ENCODE measurements at places on chromosomes 2 and 18.
A peak's percentile ranks its signal among the peaks of the same experiment; 100 is the strongest.

DNA sequence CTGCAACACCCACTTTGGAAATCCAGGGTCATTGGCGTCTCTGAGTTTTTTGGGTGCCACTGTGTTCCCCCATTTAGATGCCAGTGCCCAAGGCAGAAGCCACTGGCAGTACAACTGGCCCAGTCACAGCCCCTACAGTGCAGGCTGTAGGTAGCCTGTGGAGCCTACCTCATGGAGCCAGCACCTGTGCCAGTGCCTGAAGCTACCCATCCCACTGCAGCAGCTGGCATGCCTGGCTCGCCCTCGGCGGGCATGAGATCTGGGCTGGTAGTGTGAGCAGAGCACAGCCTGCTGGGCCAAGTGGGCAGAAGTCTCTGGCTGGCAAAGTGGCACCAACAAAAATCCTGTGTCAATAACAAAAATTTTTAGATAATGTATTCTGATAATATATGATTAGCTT, 1111.4 kb upstream of the NXPH2 start:
- no peak for DNase-seq

- peak; percentile 6 for DNase-seq
These were observed 453.0 kb downstream of the GALR1 start for GRCh38 chr18:77702686-77703085.

GRCh38 chr18:3350566-3351527, 88.9 kb downstream of the MYL12B start:
- DNase-seq, result no peak

GRCh38 chr2:72605836-72606442, 219.9 kb downstream of the EXOC6B start:
- DNase-seq, result peak; percentile 7

- DNase-seq, result no peak
These were observed 65.1 kb upstream of the CXCR4 start for GRCh38 chr2:136183097-136183496.

DNA sequence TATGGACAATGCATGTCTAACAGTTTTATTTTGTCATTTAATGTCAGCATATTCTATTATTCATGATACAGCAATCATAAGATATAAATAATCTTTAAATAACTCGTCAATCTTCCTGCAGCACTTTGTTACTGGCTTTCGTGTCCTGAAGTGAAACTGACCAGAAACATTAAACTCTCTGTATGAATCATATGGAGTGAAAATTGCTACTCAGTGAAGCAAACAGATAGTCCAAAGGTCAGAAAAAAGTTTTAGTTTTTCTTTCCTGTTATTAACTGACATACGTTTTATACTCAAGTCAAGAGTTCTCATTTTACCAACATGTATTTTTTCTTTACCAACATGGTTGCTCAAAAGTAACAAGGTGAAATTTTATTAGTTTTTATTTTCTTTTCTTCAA, 106.8 kb upstream of the GALNT5 start:
- DNase-seq, result peak; percentile 7

DNA sequence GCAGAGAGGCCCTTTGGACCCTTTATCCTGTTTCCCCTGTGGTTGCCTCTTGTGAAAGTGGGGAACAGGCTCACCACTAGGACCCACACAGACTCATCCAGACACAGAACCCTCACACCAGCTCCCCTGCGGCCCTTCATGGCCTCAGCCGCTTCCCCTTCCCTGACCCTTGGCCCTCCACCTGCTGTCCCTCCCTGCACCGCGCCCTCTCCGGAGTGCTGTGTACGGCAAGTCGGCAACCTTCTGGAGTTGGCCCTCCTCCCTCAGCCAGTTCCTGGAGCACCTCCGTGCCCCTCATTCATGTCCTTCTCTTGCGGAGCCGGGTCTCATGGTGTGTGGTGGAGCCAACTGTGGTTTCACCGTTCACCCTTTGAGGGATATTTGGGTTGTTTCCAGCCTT, 44.0 kb downstream of the CTDP1 start:
- DNase-seq, result no peak

DNA sequence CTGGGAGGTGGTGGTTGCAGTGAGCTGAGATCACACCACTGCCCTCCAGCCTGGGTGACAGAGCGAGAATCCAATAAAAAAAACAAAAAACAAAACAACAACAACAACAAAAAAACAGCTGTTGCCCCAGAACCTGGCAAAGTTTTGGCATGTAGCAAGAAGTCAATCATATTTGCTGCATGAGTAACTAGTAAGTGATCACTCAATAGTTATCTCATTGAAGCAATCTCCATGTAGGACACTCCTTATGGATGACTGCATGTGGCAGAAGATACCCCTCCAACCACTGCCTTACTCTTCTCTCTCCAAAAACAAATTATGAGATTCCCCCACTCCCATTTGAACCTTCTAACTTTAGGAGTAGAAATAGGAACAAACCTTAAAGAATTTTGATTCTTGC, 113.7 kb downstream of the TTC27 start:
- DNase-seq, result no peak

DNA sequence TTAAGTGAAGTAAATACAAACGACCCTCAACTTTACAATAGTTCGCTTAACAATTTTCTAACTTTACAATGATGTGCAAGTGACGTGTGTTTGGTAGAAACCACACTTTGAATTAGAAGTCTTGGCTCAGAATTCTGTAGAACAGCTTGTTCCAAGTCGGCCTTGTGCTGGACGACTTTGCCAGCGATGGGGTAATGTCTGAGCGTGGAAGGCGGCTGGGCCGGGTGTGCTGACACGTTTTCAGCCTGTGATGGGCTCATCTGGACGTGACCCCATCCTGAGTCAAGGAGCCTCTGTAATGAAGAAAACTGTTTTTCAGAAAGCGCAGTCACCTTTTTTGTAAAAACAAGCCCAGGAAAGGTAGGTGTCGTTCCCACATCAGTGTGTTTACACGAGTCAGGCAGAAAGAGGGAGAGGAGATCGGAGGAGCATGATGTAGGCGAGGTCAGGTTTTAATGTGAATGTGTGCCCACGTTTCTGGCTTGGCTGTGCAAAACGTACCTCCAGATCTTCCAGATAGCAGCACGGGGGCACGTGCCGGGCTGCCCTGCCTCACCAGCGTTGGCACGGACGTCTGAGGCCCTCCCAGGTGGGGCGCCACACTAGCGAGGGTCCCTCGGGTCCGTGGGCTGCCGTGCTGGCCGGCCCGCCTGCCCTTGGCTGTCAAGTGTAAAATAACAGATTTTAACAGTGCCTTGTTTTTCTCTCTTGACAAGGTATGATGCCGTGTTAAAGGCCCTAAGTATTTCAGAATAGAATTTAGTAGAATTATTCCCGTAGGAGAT, 54.6 kb downstream of the CTDP1 start:
- no peak for DNase-seq

GRCh38 chr2:62266433-62267038, 70.6 kb downstream of the B3GNT2 start:
- DNase-seq, result no peak

DNA sequence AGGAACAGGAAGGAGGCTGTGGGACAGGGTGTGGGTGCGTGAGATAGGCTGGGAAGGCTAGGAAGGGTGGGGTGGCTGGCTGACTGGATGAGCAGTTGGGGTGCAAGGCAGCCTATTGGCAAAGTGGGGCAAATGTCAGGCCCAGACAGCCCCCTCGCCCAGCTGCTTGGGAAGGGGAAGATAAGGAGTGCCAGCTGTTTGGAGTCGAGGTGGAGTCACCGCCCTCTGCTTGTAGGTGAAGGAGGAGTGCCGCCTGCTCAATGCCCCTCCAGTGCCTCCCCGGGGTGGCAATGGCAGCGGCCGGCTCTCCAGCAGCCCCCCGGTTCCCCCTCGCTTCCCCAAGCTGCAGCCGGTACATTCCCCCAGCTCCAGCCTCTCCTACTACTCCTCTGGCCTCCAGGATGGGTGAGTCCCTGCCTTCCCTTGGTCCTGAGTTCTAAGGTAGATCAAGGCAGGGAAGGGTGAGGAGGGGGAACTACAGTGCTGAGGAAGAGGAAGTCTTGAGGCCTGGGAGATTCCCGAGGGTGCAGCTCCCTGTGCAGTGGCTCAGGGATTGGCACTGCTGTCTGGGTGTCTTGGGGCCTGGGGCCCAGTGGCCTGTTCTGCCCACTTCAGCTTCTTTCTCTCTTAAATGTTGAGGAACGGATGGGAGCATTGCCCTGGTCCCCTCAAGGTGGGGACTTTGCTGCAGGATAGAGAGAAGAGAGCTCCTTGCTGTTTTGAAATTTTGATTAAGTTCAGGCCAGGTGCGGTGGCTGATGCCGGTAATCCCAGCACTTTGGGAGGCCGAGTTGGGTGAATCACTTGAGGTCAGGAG, 13.3 kb downstream of the GAREM2 start:
- DNase-seq, result no peak

DNA sequence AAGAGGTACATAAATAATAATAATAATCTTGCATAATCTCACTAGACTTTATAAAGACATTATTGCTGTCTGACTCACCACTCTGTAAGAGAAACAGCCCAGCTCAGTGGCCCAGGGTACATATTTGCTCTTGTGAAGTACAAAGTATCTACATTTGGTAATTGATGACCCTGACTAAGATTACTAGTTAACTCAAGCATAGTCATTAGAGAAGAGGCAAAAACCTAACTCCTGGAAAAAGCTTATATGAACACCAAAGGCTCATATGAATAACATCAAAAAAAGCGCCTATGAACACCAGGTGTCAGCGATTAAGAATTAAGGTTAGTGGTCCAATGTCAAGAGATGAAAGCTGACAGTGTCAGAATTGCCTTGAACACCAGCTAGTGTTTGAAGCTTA, 38.4 kb downstream of the RAD51AP2 start:
- no peak for DNase-seq

- DNase-seq, result no peak
These were observed 328.9 kb upstream of the DDX18 start for GRCh38 chr2:117485588-117485987.

- no peak for DNase-seq
These were observed 68.5 kb downstream of the TMEM18 start for GRCh38 chr2:608711-609110.

- DNase-seq, result no peak
These were observed 139.1 kb downstream of the CYP26B1 start for GRCh38 chr2:72008608-72009007.

DNA sequence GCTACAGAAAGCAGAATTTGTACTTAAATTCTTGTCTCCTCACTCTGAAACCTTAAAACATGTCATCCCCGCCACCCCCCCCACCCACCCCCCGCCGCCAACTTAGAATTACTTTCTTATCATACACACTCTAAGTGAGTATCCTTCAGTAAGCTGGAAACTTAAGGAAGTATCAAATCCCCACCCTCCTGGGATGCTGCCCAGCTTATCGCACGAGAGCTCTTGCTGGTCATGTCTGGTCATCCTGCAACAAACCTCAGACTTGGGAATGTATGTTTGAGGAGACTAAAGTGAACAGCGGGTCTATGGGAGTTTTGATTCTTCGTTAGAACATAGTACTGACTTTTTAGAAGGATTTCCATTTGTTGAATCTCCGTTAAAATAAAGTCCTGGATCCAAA, 203.3 kb downstream of the PTGR3 start:
- DNase-seq, result no peak

GRCh38 chr2:237485304-237485703, 1.7 kb upstream of the MLPH start:
- no peak for DNase-seq

DNA sequence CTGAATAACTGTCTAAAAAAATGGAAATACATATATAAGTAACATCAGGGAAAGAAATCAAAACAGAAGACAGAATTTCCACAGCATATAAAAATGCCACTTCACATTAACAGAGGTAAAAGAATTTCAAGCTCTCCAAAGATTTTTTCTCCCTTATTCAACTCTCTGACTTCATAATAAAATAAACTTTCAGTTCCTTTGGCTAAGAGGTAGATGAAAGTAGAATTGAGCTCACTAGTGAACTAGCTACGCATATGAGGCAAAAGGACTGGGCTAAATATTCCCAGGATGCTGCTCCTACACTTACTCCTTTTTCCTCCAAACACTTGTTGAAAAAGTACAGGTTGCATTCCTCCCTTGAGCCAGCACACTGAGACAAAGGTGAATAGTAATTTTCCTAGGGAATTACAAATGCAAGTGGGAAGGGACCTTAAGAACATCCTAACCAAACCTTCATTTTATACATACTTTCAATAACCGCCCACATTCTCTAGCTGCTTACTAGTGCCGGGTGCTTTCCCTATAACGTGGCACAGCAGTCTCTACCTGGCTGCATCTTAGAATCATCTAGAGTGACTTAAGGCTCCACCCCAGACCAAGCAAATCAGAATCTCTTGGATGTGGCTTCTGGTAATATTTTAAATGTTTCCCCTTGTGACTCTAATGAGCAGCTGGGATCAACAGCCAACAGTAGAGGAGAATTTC, 136.6 kb downstream of the MTCL1 start:
- no peak for DNase-seq

GRCh38 chr2:138565230-138565598, 63.6 kb downstream of the SPOPL start:
- no peak for DNase-seq

DNA sequence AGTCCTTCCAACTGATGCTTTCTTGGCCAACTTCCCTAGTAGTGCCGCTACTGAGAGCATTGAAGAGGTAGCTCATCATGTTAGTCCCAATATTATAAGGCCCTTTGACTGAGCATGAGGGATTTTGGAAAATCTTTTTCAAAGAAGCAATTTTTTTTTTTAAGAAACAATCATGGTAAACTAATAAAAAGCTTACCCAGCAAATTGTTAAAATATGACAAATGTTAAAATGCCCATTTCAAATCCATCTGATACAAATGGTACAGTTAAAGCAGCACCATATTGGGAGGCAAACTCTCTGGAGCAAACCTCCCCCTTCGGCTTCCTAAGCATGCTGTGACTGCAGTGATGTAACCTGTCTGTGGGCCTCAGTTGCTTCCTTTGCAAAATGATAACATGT, 135.6 kb downstream of the RTN4 start:
- DNase-seq, result no peak

GRCh38 chr18:77145364-77145901, 12.8 kb upstream of the MBP start:
- DNase-seq, result no peak

DNA sequence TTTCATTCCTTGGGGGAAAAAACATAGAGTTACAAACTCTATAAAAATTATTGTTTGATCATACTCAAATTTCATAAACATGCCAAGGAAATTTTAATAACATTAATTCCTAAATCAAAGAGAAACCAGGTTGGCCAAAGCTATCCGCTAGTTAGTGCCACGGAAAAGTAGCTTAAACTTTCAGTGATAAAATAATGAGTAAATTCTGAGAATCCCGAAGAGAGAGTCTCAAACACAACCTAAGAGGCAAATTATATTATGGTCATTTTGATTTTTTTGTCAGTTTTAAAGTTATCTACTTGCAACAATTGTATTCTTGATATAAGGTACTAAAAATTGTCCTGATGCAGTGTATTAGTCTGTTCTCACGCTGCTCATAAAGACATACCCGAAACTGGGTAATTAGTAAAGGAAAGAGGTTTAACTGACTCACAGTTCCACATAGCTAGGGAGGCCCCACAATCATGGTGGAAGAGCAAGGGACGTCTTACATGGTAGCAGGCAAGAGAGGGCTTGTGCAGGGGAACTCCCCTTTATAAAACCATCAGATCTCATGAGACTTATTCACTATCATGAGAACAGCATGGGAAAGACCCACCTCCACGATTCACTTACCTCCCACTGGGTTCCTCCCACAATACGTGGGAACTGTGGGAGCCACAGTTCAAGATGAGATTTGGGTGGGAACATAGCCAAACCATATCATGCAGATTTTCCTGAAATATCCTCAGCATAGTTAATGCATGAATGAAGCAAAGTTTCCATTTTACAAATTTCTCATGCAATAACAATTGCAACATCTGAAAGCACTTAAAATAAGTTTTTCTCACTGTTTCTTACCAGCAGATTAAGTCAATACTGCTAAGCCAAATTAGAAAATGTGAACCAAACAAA, 205.9 kb upstream of the STK17B start:
- no peak for DNase-seq

GRCh38 chr2:32003791-32004190, 7.0 kb downstream of the MEMO1 start:
- no peak for DNase-seq
